ENCODE measurements at places on chromosomes 13 and 19. TPM values are rescaled to one million over a fixed set of nuclear protein-coding genes. Genes with fewer than 3 reads are reported as not detected.

Gene CCL25
- not detected for total RNA-seq

Gene PEAK3
- 0.70 TPM for total RNA-seq

Gene ACTMAP
- 5.2 TPM for total RNA-seq

Gene CADM4
- 8.0 TPM for total RNA-seq

Gene ZNF792
- total RNA-seq: 3.3 TPM

Gene SIGLEC5
- total RNA-seq: not detected

Gene HMGB1
- total RNA-seq: 163 TPM

Gene APC2
- total RNA-seq: 0.22 TPM

Gene WDR87
- total RNA-seq: not detected

Gene PLIN4
- total RNA-seq: 239 TPM

Gene PCDH20
- total RNA-seq: 0.83 TPM

Gene ADAMTSL5
- 22.5 TPM for total RNA-seq

DNA sequence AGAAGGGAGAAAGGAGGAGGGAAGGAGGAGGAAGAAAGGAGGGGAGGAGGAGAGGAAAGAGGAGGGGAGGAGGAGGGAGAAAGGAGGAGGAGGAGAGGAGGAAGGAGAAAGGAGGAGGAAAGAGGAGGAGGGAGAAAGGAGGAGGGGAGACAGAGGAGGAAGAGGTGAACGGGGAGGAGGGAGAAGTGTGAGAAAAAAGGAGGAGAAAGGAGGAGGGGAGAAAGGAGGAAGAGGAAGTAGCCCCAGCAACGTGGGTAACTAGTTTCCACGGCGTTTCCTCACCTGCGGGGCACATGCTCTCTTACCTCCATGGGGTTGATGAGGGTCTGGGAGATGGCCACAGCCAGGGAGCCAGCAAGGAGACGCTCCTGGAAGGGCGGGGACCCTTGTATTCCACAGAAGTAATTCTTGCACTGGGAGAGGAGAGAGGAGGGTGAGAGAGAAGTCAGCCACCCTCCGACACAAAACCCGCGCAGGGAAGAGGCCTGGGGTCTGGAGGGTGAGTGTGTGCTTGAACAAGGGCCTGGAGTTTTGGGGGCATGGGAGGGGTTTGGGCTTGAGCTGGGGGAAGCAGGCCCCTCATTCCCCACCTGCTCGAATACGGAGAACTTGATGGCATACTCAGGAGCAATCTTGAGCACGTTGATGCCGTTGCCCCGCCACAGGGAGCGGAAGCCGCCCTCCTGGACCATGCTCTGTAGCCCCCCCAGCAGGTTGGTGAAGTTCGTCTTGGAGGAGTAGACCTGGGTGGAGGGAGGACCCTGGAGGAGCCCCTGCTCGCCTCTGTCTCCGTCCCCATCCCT lies 3.9 kb downstream of the SLC25A41 start:
- DNase-seq: no peak

DNA sequence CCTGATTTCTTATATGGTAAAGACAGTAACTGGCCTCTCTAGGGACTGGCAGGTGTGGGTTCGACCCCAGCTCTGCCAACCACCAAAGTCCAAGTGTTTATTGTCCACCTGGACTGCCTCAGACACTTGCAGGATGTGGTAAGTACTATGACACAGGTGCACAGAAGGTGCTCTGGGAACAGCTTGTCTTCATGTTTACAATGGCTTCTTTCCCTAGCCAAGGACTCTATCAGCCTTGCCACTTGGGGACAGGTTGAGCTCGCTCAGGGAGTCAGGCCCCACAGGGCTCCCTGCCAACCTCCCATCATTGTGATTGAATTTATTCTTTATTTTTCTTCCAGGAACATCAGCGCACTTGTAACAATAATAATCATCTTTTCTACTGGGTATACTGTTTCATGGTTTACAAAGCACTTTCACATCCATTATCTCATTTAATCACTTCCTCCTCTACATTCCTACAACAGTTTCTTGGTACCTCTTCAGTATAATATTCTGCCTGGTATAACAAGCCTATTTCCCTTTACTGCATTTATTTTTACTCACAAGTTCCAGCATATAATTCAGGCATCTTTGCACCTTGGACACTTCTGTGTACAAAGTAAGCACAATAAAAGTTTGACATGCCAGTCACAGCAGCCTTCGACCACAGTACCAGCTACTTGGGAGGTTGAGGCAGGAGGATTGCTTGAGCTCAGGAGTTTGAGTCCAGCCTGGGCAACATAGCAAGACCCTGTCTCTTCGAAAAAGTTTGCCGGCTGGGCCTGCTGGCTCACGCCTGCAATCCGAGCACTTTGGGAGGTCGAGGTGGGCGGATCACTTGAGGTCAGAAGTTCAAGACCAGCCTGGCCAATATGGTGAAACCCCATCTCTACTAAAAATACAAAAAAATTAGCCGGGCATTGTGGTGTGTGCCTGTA lies 24.2 kb upstream of the GATAD2A start:
- no peak for DNase-seq

- DNase-seq: no peak
Measured at GRCh38 chr13:50991579-50992521, 82.3 kb downstream of the RNASEH2B start.

DNA sequence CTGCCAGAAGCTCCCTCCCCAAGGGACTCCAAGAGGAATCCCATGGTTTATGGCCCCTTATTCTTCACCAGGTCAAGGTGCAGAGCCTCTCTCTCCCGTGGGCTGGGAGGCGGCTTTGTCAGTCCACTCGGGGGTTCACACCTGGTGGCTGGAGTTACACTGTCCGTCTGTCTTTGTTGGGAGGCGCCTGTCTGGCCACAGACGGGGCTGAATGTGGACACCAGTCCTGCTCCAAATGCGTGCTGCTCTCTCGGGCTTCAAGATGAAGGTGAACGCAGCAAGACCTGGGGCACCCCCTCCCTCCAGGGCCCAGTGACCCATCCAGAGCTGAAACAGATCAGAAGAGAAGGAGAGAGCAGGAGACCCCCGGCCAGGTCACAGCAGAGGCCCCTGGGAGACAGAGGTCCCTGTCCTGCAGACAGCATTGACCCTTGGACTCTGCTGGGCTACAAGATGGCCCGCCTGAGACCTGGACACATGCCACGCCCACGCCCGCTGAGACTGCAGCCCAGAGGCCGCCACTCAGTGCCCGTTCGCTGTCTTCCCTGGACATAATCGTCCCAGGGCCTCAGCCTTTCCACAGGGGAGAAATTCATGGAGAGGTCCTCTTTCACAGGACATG lies 29.9 kb upstream of the TUBGCP3 start:
- DNase-seq: no peak

- no peak for DNase-seq
Measured at GRCh38 chr13:25153736-25154135, 18.4 kb downstream of the AMER2 start.

GRCh38 chr13:89238496-89238895 lies 1567.3 kb downstream of the SLITRK5 start:
- DNase-seq: no peak

DNA sequence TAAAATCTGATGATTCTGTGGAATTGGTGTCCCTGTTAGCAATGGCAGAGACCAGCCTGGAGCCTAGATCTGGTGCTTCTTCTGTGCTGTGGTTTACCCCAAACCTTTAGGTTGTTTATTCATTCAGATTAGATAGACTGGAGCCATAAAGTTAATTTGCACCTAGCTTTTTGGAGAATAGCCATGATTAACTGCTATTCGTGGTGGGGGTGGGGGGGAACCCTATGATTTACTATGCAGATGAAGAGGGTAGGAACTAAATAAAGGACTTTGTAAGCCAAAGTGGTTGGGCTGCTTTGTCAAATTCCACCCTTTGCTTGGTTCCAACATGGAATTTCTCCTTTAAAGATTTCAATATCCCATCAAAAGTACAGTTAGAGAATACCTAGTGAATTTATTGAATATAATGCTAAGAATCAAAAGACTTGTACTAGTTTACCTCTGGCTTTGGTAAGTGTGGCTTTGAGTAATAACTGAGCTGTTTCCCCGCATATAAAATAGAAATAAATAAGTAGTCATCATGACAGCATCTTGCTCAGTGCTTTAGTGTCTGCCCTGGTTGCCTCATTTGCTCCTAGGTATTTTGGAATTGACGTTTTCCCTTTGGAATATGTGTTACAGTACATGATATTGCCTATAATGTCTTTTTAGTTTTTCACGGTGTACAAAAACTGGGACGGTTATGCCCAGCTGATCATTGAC lies 27.6 kb downstream of the SKA3 start:
- no peak for DNase-seq

DNA sequence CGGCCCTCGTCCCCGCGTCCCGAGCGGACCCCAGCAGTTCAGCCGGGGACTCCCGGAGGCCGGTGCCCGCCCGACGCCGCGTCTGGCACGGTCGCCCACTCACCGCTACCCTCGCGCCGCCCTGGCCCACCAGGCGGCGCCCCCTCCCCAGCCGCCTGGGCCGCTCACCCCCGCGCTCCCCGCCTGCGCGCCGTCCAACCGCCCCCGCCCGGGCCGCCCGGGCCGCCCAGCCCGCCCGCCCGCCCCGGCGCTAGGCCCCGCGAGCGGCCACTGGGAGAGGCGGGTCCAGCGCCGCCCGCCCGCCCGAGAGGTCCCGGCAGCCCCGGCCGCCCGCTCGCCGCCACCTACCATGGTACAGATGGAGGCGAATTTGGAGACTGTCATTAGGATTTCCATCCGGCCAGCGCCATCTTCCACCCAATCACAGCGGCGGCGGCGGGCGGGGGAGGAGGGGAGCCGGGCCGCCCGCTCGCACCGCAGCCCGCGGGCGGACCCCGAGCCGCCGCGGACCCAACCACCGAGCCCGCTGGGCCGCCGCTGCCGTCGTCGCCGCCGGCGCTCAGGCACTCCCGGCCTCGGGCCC lies at the start of gene USP12:
TSS of gene USP12 (minus strand) at position 568 of the 583 bp plus-strand sequence. CDS start at position 396, 172 bp downstream.
- no peak for DNase-seq

- no peak for DNase-seq
Measured at GRCh38 chr19:29971648-29972047, 29.6 kb downstream of the URI1 start.

- DNase-seq: no peak
Measured at GRCh38 chr19:1151917-1152587, 22.0 kb downstream of the SBNO2 start.

DNA sequence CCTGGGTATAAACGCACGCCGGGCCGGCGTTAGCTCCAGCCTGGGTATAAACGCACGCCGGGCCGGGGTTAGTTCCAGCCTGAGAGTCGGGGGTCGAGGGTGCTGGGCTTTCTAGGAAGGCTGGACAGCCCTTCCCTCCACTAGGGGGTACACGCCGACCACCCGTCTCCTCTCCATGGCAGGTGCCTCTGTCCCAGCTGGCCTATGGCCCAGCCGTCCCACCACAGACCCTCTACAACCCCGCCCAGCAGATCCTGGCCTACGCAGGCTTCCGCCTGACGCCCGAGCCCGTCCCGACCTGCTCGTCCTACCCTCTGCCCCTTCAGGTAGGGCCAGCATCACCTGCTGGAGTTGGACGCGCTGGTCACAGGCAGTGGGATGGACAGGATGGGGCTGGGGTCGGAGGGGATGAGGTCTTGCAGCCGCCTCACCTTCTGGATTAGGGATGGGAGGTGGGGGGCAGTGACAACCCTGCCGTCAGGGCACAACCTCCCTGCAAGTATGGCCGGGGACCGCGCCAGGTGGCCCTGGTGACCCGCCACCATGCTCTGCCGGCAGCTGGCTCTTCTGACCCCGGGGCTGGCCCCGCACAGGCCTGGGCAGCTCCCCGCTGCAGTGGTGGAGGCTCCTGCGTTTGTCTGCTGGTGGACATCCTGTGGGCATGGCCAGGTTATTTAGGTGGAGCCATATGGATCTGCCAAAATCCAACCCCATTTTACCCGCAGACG lies 45.8 kb downstream of the TMEM255B start:
- DNase-seq: peak; percentile 37

GRCh38 chr13:85284349-85284748 lies 514.9 kb downstream of the SLITRK6 start:
- no peak for DNase-seq

- DNase-seq: no peak
Measured at GRCh38 chr19:45598267-45599001, 3.6 kb downstream of the GPR4 start.

GRCh38 chr19:45528744-45529419 lies 21.6 kb downstream of the VASP start:
- no peak for DNase-seq

DNA sequence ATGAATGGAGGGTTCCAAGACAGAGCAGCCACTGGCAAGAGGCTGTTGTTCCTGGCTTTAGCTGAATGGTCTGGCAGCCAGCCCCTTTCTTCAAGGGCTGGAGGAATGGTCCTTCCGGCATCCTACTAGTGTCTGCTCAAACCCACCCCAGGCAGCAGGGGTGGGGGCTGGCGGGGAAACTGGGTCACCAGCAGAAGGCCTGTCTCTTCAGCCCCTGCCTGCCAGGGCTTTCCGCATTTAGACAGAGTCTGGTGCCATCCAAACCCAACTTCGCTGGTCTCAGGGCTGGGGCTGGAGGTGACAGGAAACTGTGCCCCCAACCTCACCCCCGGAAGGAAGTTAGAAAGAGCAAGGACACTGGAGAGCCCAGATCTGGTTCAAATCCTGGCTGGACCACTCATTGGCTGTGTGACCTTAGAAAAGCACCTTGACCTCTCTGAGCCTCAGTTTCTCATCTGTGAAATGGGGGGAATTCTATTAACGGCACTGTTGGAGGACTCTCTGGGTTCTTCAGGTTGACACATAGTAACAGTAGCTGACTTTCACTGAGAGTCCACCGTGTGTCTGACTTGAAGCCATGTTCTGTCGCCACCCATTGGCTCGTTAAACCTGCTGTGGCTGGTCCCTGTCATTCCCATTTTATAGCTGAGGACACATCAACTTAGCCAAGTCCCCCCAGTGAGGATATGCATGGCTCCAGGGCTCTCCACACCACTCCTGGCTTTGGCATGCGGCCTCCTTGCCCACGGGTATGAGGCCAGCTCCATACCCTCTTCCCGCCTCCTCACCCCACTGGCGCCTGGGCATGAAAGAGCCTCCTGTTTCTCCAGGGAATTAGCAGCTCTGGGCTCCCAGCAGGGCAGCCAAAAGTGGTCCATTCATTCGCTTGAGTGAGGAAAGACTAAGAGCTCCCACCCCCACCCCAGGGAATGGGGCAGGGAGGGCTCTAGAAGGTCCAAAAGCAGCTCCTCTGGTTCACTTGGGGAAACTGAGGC lies 2.5 kb upstream of the NR2C2AP start:
- no peak for DNase-seq

GRCh38 chr19:16530540-16531379 lies 11.5 kb downstream of the CHERP start:
- no peak for DNase-seq

GRCh38 chr19:14072535-14073260 lies at the start of gene MISP3:
Gene MISP3 (plus strand): TSS chr19:14072786. CDS start chr19:14073310, 524 bp downstream.
- peak; percentile 72 for DNase-seq

DNA sequence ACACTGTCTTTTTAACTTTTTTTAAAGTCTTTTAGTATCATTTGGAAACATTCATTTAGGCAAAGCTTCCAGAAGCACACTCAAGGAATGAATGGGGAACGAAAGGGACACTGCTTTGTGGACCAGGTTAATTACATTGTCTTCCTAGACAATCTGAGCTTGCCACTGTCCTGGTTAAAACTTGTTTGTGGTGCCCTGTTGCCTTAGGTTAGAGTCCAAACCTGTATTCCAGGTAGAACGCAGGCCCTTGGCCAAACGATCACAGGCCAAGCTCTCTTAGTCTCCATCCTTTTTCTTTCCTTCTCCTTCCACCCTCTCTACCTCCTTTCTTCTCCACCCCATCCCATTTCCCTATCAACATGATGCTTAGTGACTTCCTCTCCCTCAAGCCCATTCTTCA lies 66.8 kb downstream of the ERCC5 start:
- no peak for DNase-seq

- peak; percentile 57 for DNase-seq
Measured at GRCh38 chr19:10604460-10604980, 17.4 kb upstream of the AP1M2 start.

All from Right ventricle myocardium superior (tissue), 1 donor.